ENCODE measurements at places on chromosomes 4 and X.

GRCh38 chr4:147093206-147093605 lies 147.5 kb upstream of the TTC29 start:
- no peak overlapping the region for H3K4me3 ChIP-seq
- no peak for DNase-seq
- H3K36me3 ChIP-seq: no peaks in the 10 kb centered on the region
- no peaks in the 10 kb centered on the region for H3K27me3 ChIP-seq

DNA sequence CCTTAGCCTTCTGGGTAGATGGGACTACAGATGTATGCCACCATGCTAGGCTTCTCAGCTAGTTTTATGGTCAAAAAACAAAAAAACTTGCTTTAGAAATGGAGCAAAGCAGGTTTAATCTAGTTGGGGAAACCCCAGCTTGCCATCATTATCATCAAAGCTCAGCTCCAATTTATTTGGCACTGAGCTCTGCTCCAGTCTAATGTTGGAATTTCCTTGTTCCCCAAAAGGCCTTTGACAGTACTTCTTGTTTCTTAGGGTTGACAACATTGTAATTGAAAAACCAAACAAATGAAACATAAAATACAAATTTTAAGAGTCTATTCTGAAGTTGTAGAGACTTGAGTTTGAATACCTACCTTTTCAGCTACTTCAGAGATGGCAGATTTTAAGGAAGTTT lies 48.0 kb downstream of the MRPL1 start:
- H3K4me3 ChIP-seq: no peak overlapping the region
- H3K27ac ChIP-seq: no peak overlapping the region
- DNase-seq: no peak
- H3K36me3 ChIP-seq: no peaks in the 10 kb centered on the region

DNA sequence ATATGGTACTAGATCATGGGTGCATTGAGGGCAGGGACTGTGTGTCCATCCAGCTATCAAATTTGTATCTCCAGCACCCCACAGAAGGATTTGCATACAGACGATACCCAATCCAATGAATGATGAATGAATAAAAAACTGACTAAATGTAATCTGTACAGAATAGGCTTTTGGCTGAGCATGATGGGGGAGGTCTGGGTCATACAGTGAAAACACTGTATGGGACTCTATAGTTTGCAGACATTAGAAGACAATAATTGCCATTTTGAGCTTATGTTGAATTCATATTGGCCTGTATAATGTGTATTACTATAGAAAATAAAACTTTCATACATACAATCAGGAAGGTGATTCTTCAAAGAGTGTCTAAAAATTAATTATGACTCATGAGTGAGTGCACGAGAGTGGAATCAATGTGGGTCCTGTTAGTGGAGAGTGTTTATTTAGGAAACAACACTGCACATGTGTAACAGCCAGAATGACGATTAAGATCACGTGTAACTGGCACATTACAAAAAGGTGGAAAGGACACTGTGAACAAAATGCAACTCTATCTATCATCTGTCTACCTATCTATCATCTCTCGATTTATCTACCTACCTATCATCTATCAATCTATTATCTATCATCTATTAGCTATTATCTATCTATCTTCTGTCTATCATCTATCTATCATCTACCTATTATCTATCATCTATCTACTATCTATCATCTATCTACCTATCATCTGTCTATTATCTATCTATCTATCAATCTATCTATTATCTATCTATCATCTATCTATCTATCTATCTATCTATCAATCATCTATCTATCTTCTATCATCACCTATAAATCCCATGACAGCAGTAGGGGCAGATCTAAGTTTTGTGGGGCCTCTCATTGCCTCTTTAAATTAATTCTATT lies 201.3 kb downstream of the PTTG2 start:
- H3K27ac ChIP-seq: peak overlapping the region; percentile 93
- H3K4me3 ChIP-seq: no peak overlapping the region
- peak; percentile 63 for DNase-seq
- H3K36me3 ChIP-seq: no peaks in the 10 kb centered on the region
- peaks cover 9% of the 10 kb centered on the region for H3K4me1 ChIP-seq
- no peaks in the 10 kb centered on the region for H3K27me3 ChIP-seq

DNA sequence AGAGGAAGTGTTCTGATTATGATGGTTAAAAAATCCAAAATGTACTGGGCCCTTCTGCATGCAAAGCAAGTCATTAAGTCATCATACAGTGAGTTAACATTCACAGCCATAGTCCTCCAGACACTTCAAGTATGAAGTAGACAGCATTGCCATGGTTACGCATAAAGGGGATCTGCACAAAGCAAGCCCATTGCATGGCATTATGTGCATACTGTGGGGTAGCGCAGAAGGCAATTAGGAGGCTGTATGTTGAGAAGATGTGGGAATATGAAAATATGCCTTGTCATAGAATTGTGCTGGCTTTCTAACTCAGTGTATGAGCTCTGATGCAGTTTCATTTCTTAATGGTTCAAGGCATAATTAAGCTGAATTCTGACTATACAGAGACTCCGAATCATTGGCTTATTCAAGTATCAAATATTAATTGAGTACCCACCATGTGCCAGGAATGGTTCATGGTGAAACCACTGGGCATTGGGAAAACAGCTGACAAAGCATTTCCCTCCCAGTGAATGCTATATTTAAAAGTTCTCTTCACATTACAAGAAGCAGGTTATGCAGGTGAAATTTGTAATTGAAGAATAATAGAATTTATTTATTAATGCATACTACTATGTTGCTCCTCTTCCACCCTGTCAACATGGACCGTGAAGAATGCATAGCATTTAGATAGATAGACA lies 588.9 kb downstream of the ZNF674 start:
- H3K4me1 ChIP-seq: no peaks in the 10 kb centered on the region
- no peak overlapping the region for H3K4me3 ChIP-seq
- H3K27ac ChIP-seq: no peak overlapping the region
- DNase-seq: no peak
- H3K36me3 ChIP-seq: no peaks in the 10 kb centered on the region
- peaks cover 59% of the 10 kb centered on the region for H3K27me3 ChIP-seq

DNA sequence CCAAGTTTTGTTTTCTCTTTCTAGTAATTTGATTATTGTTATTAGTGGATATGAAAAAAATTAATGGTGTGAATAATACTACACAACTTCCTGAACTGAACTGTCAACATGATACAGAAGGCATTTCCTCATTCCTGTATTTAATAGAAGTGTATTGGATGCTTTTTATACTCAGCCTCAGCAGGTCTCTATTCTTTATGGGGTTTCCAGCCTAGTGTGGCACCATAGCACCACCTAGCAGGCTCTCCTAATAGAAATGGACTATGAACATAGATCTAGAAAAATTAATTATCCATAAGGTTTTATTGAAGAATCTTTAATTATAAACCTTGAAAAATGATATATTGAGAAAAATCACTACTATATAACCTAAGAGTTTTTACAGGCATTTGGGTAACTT lies 52.4 kb downstream of the GLRB start:
- no peak overlapping the region for H3K4me3 ChIP-seq
- no peaks in the 10 kb centered on the region for H3K36me3 ChIP-seq
- H3K27me3 ChIP-seq: no peaks in the 10 kb centered on the region
- no peak overlapping the region for H3K27ac ChIP-seq

DNA sequence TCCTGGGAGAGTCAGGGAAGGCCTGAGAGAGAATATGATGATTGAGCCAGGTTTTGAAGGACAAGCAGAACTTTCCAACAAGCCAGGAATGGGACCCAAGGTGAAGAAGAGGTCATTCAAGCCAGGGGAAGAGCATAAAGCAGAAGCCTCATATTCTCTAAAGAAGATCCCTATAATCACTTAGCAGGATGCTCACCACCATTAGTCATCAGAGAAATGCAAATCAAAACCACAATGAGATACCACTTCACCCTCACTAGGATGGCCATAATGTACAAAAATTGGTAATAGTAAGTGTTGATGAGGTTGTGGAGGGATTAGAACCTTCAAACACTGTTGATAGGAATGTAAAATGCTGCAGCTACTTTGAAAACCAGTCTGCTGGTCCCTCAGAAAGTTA lies 20.5 kb upstream of the SUPT20HL1 start:
- H3K4me3 ChIP-seq: no peak overlapping the region
- no peak for DNase-seq
- H3K36me3 ChIP-seq: no peaks in the 10 kb centered on the region
- no peak overlapping the region for H3K27ac ChIP-seq

All from mesenchymal stem cell (in vitro differentiated cells and primary cell).